ENCODE measurements at places on chromosomes 4 and X. TPM values are rescaled to one million over a fixed set of nuclear protein-coding genes. Genes with fewer than 3 reads are reported as not detected.
A peak's percentile ranks its signal among the peaks of the same experiment; 100 is the strongest.

The KDM5C gene
- 50.7 TPM for total RNA-seq

The H2AZ1 gene
- total RNA-seq: 1,227 TPM

DNA sequence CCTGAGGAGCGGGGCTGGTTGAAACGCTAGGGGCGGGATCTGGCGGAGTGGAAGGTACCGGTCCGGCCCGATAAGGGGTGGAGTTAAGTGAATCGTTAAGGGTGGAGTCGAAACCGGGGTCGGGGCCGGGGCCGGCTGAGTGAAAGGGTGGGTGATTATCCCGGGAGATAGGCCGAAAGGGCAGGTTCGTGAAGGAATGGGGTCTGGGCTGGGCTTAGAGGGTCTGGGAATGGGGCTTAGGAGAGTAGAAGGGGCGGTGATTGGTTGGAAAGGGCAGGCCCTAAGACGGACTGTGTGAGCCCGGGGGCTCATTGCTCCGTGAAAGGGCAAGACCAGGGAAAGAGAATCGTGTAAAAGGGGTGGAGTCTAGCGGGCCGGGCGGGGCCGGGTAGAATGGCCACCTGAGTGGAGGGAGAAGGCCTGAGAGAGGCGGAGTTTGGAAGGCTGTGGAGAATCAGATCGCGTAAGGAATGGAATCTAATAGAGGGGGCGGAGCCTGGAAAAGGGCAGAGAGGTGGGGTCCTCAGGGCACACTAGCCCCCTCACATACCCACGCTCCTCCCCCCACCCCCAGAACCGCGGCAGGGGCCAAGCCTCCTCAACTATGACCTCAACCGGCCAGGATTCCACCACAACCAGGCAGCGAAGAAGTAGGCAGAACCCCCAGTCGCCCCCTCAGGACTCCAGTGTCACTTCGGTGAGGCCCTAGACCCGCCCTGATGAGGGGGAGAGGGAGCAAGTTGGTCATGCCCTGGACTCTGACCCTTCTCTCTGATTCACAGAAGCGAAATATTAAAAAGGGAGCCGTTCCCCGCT lies 430 bp downstream of the HDAC6 start:
- peak; percentile 86 for DNase-seq

GRCh38 chrX:77771601-77772000 lies 14.4 kb downstream of the ATRX start:
- no peak for DNase-seq

- DNase-seq: peak; percentile 31
These were observed 332.7 kb upstream of the IGFBP7 start for GRCh38 chr4:57442831-57443291.

DNA sequence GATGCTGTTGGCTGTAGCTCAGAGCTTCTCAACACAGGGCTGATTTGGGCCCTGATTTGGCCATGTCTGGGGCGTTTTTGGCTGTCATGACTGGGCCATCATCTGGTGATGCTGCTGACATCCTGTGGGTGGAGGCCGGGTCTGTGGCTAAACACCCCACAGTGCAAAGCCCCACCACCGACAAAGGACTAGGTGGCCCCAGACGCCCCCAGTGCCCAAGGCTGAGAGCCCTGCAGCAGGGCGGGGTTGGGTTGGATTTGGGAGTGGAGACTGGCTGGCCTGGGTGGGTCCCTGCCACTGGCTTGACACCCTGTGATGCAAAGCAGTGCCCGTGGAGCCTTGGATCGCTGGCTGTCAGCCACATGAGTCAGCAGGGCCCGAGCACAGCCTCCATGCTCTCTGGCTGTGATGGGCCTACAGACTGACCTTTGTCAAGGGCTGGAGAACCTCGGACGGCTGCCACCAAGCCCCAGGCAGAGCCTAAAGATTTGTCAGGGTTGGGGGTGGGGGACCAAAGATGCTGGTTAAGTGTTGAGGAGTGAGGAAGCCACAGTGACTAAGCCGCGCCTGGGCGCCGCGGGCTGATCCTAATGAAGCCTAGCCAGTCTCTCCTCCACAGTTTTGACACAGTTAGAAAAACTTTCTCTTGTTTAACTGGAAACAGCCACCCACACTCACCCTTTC lies 28.3 kb downstream of the CYTL1 start:
- DNase-seq: peak; percentile 91

DNA sequence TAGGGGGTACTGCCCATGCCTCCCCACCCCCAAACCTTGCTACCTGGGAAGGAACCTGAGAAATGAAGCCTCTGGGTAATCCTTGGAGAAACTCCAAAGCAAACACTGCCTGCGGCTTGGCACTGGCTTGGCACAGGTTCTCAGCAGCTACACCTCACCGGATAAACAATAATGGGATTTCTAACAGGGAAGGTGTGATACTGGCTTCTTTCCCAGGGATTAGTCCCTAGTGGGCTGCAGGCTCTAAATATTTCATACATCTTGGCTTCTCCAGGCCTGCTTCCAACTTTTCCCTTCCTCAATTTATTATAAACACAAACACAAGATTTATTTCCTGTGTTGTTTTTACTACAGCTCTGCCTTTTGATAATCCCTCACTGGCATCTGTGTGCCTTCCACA lies 12.5 kb downstream of the SEC24D start:
- DNase-seq: no peak

DNA sequence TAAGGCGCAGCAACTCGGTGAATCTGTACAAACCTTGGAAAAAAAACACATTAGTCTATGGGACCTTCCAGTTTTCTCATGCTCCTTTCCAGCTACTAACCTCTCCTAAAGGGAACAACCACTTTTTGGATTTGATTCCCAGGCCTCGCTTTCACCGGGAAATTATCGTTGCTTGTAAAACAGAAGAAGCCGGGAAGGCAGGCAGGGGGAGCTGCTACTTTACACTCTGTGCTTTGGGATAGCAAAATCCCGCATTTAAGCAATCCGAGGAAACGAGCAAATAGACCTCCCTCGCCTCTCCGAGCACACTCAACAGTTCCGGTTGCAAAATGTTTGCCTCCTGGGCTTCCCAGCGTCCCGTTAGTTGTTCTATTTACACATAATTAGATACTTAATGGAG lies 1.2 kb downstream of the CD38 start:
- no peak for DNase-seq
